ENCODE measurements at places on chromosomes 3 and 15.
A peak's percentile ranks its signal among the peaks of the same experiment; 100 is the strongest.

DNA sequence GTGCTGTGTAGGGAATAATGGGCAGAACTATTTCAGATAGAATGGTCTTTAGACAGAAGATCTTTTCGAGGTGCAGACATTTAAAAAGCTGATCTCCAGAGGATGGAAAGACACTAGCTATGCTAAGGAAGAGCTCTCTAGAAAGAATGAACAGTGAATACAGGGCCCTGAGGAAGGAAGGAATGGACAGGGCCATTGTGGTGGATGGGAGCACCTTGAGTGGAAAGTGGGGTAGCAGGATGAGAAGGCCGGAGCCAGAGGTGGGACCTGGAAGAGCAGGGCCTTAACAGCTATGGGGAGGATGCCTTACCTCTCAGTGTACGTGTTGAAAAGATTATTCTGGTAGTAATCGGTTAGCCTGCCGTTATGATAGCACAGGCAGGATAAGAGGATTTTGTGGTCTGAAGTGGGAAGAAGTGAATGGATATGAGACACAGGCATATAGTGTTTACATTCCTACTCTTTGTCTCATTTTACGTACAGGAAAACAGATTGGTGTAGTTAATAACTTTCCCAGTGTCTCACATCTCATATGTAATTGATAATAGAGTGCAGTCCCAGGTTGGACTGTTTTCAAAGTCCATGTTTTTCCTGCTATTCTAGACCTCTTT lies 172.4 kb downstream of the KLHL25 start:
- DNase-seq: no peak

DNA sequence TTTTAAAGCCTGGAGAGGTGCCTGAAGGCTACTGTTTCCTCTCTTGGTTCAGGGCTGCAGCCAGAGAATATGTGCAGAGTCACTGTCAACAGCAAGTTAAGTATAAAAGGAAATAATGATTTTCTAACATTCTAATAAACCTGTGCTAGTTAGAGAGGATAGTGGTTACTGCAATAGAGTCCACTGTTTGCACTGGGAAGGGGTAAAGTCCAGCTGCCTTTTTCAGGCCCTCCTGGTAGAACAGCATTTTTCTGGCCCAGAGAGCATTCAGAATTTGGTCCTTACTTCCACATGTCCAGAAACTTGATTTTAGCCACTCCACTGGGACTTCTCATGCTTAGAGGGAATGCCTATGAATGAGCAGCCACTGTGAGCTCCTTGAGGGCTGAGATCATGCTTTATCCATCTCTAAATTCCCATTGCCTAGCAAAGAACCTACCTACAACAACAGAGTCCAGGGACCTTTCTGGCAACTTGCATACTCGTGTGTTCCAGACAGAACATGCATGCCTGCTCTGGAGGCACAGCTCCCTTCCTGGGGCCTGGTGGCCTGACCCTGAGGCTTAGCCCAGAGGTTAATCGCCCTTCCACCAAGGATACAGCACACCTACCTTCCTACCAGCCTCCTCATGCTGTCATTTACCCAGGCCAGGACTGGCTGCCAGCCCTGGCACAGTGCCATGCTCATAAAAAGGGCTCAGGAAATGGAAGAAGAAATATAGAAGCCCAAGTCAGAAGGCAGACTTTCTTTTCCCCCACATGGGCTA lies 50.3 kb upstream of the ATP13A3 start:
- DNase-seq: peak; percentile 50

- DNase-seq: peak; percentile 41
Observed at GRCh38 chr3:115146032-115146417, 1.1 kb downstream of the ZBTB20 start.

DNA sequence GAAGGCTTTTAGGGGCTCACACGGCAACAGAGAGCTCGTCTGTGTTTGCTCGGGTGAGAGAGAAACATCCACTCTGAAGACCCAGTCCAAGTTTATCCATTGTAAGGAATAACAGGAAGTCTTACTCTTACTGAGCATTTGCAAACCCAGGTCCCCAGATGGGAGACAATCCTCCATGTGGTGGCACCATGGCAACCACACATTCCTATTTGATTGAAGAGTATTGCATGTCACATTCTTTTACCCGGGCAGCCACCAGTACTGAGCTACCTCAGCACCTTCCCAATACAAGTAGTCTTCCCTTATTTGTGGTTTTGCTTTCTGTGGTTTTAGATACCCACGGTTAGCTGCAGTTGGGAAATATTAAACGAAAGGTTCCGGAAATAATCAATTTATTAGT lies 302.9 kb upstream of the RASGRP1 start:
- DNase-seq: no peak

- no peak for DNase-seq
Observed at GRCh38 chr3:108051005-108051404, 39.8 kb downstream of the CD47 start.

DNA sequence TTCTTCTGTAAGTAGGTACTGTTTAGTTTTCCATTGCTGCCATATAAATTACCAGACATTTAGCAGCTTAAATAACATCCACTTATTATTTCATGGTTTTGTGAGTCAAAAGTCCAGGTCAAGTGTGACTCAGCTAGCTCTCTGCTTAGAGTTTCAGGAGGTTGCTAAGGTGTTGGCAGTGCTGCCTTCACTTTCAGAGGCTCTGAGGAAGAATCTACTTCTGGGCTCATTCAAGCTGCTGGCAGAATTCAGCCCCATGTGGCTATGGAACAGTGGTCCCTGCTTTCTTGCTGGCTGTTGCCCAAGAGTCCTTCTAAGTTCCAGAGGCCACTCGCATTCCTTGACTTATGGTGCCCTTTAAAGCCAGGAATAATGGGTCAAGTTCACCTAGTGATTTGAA lies 4.5 kb downstream of the CFAP44 start:
- DNase-seq: peak; percentile 68

DNA sequence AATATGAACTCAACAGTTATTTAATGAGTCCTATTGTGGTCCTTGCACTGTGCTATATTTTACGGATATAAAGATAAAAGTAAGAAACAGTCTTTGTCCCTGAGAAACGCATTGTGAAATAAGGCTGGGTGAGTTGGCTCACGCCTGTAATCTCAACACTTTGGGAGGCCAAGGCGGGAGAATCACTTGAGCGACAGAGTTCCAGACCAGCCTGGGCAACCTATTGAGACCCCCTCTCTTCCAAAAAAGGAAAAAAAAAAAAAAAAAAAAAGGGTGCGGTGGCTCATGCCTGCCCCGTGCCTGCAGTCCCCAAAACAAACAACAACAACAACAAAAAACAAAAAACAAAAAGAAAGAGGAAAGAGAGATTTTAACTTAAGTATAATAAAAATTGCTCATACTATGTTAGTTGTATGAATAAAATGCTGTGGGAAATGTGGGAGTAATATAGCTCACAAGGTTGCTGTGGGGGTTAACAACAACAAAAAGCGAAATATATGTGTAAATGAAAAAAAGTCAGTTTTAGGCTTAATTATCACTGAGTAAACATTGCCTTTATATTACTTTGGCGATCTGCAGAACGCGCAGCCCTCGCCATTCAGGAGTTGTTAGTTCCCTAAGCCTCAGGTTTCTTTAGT lies 461 bp upstream of the FNDC3B start:
- no peak for DNase-seq

DNA sequence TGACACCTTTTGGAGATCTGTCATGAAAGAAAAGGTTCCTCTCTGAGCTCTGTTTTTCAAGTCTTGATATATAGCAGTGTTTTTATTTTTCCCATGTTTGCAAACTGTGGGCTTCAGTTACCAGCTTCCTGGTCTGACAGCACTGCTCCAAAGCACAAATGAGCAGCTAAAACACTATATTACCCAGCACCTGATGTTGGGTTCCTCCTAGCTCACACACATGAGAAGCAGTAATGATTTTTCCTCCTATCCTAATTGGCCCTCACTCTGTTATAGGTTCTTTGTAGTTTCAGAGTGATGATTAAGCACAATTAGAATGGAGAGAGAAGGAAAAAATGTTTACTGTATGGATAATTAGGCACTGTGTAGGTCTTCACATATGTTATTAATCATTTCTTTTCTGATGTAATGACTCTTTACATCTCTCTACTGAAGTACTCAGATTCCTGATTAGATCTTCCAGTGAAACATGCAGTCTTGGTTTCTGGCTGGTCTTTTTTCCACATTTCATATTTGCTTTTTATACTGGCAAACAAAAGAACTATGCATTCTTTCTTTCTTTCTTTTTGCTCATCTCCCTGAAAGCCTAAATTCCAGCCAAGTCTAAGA lies 939.7 kb downstream of the NSUN3 start:
- no peak for DNase-seq

DNA sequence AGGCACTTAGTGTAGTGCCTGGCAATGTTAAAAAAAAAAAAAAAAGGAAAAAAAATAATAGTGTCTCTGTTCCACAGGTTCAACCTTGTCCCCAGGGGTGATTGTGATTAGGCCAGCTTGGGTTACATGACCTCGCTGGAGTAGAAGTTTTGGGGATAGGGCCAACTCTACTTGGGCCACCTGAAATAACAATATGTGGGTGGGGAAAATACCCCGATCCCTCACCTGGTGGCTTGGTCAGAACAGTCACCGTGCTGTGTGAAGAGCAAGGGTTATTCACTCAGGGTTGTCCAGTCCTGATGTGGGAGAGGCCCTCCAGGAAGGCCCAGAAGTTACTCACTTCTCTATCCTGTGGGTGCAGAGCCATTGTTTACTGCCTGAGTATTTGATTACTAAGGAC lies 19.5 kb downstream of the XYLB start:
- no peak for DNase-seq

GRCh38 chr3:49035281-49035680 lies 6.1 kb upstream of the IMPDH2 start:
- DNase-seq: no peak

- DNase-seq: no peak
Observed at GRCh38 chr3:5051772-5052171, 70.3 kb upstream of the ARL8B start.

GRCh38 chr3:97957617-97958311 lies 14.5 kb downstream of the RIOX2 start:
- DNase-seq: peak; percentile 98

- DNase-seq: no peak
Observed at GRCh38 chr3:57164217-57164656, 916 bp downstream of the IL17RD start.
